T-helper 17 cell (primary cell): ENCODE measurements at places on chromosomes 6 and 20. TPM values are rescaled to one million over a fixed set of nuclear protein-coding genes. Genes with fewer than 3 reads are reported as not detected.
A peak's percentile ranks its signal among the peaks of the same experiment; 100 is the strongest.

Gene PHACTR3
- 0.52 TPM for total RNA-seq

Gene ZBP1
- 38.6 TPM for total RNA-seq

Gene SMOC2
- total RNA-seq = not detected

Gene HACE1
- total RNA-seq = 9.9 TPM

Gene SLC17A9
- 0.89 TPM for total RNA-seq

Gene EZR
- 361 TPM for total RNA-seq

Gene NT5E
- 1.5 TPM for total RNA-seq

Gene ARFGEF2
- 24.7 TPM for total RNA-seq

DNA sequence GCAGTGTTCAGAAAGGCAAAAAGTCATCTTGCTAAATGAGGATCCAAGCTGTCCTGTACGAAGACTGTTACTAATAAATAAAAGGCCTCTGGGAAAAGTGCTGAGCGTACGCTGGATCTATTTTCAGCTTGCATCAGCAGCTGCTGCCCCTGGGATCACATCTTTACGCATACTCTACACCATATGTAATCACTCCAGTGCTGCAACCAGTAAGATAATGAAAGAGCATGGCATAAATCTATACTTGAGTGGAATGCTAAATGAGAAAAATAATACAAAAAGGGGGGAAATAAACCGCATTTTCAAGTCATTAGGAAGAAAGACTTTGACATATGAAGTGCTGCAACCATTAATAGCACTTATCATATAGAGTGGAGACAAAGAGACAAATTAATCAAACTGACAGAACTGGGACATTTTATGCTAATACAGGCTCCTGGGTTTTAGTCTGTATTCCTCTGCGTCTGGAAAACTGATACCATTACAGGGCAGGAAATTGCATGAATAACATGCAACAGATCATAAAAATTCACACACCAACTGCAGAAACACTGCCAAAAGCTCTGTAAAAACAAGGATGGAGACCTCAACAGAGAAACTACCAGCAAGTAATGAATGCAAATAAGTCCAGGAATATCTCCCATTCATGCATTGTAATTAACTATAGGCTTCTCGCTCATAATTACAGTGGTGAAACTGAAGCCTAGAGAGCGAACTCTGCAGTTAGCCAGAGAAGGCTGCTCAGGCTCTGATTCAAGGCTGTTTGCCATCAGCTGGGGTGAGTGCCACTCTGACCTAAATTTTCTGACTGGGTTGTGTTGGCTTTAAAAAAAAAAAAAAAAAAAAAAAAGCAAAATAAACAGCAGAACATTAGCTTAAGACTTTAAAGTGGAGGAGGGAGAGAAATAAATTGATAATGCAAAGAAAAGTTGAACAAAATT, 83.8 kb downstream of the GJA10 start:
- H3K4me1 ChIP-seq = peaks cover 22% of the 10 kb centered on the region
- H3K4me3 ChIP-seq = no peak overlapping the region
- no peaks in the 10 kb centered on the region for H3K27me3 ChIP-seq

GRCh38 chr20:59752704-59753460, 148.5 kb downstream of the PHACTR3 start:
- H3K27ac ChIP-seq = no peak overlapping the region
- no peaks in the 10 kb centered on the region for H3K36me3 ChIP-seq
- H3K4me3 ChIP-seq = no peak overlapping the region
- no peak for DNase-seq

DNA sequence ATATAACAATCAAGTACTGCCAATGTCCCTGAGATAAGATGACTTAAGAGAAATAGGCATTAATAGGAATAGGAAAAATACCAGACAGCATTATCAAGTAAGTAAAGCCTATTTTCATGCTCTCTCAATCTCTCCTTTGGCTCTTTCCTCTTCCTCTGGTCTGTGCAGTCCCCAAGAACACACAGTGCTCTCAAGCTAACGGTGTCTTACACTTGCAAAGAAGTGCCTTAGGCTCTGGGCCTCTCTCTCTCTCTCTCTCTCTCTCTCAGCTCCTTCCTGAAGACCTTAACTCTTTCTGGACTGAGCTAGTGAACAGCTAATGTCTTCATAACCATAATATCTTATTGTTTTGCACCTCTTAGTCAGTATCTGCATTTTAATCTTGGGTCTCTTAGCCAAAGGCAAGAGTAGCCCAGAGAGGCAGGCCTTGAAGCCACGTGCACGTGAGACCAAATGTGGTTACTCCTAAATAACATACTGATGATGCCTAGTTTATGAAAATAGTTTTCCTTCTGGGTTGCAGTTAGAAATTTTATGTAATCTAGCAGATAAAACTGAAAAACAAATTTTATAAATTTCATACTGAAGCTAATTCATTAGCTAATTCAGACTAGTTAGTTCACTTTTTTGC, 70.8 kb downstream of the TPD52L1 start:
- DNase-seq = no peak
- no peaks in the 10 kb centered on the region for H3K4me1 ChIP-seq
- peaks cover 14% of the 10 kb centered on the region for H3K27me3 ChIP-seq
- H3K27ac ChIP-seq = no peak overlapping the region

- H3K27me3 ChIP-seq = no peaks in the 10 kb centered on the region
- peaks cover 22% of the 10 kb centered on the region for H3K4me1 ChIP-seq
- no peak overlapping the region for H3K4me3 ChIP-seq
- DNase-seq = no peak
- no peak overlapping the region for H3K27ac ChIP-seq
- no peaks in the 10 kb centered on the region for H3K36me3 ChIP-seq
Observed at GRCh38 chr20:18738055-18738454, 75.5 kb upstream of the SCP2D1 start.

DNA sequence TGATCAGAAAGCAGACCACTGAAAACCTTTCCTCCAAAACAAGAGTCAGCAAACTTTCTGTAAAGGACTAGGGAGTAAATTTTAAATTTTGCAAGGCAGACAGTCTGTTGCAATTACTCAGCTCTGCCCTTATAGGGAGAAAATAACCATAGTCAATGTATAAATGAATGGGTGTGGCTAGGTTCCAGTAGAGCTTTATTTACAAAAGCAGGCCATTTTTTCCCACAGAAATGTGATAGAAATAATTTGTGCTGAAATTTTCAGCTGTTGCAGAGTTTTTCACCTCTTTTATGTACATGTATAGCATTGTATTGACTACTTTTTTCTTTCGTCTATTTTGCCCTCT, 7.7 kb downstream of the AMD1 start:
- DNase-seq = no peak
- peak overlapping the region; percentile 76 for H3K4me3 ChIP-seq
- no peaks in the 10 kb centered on the region for H3K27me3 ChIP-seq
- H3K36me3 ChIP-seq = no peaks in the 10 kb centered on the region
- H3K27ac ChIP-seq = peak overlapping the region; percentile 94

DNA sequence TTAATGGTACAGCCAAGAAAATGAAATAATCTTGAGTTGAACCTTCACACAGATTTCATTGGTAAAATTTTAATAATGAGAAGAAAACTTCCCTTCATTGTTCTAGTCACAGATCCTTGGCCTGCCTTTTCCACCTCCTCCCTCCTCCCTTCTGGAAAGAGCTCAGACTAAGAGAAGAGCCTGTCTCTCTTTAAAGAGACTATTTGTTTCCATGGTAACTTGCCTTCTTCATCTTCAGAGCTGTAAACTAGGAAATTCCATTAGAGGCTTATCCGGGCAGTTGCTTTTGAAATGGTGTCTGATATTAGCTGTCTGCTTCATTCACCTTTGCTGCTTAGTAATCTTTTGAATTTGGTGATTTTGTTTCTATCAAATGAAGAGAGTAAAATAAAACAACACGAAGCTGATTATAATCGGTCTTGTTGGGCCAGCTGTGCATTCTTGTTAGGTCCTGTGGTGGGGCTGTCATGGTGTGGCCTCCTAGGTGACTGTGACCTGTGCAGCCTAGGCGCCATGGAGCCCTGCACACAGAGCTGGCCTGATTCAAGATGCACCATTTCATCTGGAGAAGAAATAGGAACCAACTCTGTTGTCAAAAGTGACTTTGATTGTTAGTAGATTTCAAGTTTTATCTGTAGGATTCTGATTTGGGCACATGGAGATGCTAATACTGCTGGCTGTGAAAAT, 96.7 kb downstream of the MAP3K7 start:
- no peak overlapping the region for H3K27ac ChIP-seq
- peaks cover 50% of the 10 kb centered on the region for H3K27me3 ChIP-seq
- no peaks in the 10 kb centered on the region for H3K36me3 ChIP-seq
- DNase-seq = no peak
- no peak overlapping the region for H3K4me3 ChIP-seq

DNA sequence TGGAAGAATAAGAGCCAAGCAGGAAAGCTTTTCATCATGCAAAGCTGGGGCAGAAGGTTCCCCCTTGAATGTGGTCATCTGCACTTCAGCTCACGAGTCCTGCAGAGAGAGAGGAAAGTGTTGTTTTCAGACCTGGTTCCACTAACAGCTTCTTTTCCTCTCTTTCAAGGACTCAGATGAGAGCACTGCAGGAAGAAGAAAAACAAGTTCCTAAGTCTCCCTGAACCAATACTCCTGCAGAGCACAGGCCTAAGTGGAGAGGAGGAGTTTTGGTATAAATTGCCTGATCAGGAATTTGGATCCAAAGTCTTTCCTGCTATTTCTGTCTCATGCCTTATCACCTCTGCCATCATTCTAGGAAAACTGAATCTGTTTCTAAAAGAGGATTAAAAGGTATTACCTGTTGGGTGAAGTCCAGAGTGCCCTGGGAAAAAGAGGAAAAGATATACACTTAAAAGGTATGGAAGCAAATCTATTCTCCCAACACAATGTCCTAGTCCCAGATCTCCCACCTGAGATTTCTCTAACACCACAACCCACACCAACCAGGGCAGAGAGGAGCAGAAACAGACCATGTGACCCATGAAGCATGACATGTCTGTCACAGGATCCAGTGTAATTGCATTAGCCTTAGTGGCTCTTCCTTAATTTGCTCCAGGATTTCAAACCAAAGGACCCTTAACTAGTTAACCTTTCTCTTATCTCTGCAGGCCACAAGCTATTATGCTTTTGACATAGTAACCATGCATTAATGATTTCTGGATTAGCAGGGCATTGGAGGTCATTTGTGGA, 12.2 kb downstream of the HLA-DRB5 start:
- H3K27me3 ChIP-seq = no peaks in the 10 kb centered on the region
- H3K36me3 ChIP-seq = no peaks in the 10 kb centered on the region
- DNase-seq = no peak
- no peak overlapping the region for H3K4me3 ChIP-seq

DNA sequence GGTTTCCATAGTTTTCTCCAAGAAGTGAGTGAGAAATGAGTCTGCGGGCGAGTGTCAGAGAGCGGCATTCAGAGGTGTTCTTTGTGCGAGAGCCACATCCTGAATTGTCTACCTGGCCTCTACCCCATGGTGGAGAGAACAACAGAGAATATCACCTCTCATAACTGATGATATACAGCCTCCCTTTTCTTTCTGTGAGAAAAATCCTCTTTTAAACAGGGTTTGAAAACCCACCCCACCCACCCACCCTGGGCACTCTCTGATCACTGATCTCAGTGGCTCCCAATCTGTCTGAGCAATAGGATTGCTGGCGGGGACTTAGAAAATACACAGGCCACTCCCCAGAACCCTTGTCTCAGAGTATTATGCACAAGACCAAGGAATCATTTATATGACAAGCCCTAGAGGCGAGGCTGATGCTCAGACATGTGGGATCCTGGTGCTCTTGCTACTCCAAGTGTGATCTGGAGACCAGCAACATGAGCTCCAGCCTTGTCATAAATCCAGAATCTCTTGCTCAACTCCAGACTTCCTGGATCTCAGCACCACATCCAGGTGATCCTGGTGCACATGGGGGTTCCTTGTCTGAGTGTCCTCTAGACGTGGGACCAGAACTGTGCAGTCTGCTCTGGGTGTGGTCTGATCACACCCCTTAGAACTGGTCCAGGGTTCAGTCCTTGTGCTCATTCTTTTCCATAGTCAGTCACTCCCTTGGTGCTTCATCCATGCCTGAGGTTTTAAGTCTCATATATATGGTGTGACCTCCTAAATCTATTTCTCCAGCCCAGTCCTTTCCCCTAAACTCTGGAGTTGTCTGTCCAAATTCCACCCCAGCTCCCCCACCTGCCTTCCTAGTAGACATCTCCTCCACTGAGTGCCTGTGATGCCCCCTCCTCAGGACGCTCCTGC, 5.3 kb downstream of the HLA-B start:
- H3K36me3 ChIP-seq = peaks cover 25% of the 10 kb centered on the region
- peak overlapping the region; percentile 100 for H3K27ac ChIP-seq
- H3K4me3 ChIP-seq = peak overlapping the region; percentile 91
- no peaks in the 10 kb centered on the region for H3K27me3 ChIP-seq
- no peak for DNase-seq

- H3K36me3 ChIP-seq = no peaks in the 10 kb centered on the region
- H3K4me3 ChIP-seq = no peak overlapping the region
- DNase-seq = no peak
- no peak overlapping the region for H3K27ac ChIP-seq
- H3K27me3 ChIP-seq = peaks cover 6% of the 10 kb centered on the region
Observed at GRCh38 chr6:145323646-145324045, 411.7 kb downstream of the EPM2A start.

- H3K27ac ChIP-seq = no peak overlapping the region
- no peaks in the 10 kb centered on the region for H3K4me1 ChIP-seq
- no peak overlapping the region for H3K4me3 ChIP-seq
- peaks cover 15% of the 10 kb centered on the region for H3K27me3 ChIP-seq
- H3K36me3 ChIP-seq = no peaks in the 10 kb centered on the region
Observed at GRCh38 chr6:169132352-169132940, 121.2 kb downstream of the THBS2 start.

- H3K27ac ChIP-seq = no peak overlapping the region
- DNase-seq = no peak
- no peak overlapping the region for H3K4me3 ChIP-seq
- H3K36me3 ChIP-seq = no peaks in the 10 kb centered on the region
- H3K4me1 ChIP-seq = peaks cover 7% of the 10 kb centered on the region
- peaks cover 8% of the 10 kb centered on the region for H3K27me3 ChIP-seq
Observed at GRCh38 chr6:170165471-170166117, 125.3 kb downstream of the DLL1 start.

GRCh38 chr6:41228096-41228495, at the start of gene TREML4:
TSS of gene TREML4 (plus strand) at chr6:41228349. CDS start at chr6:41228428, 79 bp downstream.
- H3K4me3 ChIP-seq = no peak within 1 kb of the TSS
- H3K27ac ChIP-seq = no peak within 1 kb of the TSS
- peaks cover 8% of the 10 kb centered on the region for H3K36me3 ChIP-seq
- no peak for DNase-seq

DNA sequence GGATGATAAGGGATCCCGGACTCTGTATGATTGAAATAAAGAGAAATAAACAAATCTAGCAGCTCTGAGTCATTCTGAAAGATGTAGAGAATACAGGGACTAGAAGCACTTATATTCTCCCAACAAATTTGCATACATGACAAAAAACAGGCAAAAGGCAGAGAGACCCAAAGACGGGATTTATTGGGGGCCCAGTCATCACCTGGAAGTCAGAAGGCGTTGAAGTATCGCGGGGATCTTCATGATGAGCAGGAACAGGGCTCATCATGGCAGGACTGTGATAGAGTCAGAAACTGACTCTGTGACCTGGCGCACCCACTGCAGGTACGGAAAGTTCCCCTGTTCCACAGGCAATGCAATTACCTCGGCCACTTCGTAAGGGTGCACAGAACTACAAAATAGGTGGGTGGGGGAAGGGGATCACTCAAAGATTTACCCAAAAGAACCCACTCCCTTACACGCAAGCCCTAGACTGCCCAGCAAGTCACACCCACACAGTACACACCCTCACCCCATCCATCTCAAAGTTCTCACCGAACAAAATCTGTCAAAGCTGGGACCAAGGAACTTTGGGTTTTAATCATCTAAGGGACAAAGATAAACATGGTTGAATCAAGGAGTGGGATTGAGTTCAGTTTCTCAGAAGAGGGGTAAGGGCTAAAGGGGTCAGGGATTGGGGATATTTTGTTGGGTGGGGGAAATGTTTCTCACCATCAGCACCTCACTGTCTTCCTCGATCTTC, 1.4 kb downstream of the CUTA start:
- no peak for DNase-seq
- peak overlapping the region; percentile 97 for H3K4me3 ChIP-seq
- peaks cover 75% of the 10 kb centered on the region for H3K4me1 ChIP-seq
- H3K36me3 ChIP-seq = peaks cover 12% of the 10 kb centered on the region
- H3K27me3 ChIP-seq = no peaks in the 10 kb centered on the region
- peak overlapping the region; percentile 100 for H3K27ac ChIP-seq
